ENCODE measurements at places on chromosomes 7 and 10. TPM values are rescaled to one million over a fixed set of nuclear protein-coding genes. Genes with fewer than 3 reads are reported as not detected.

MMD2 gene
- total RNA-seq = not detected

SCRN1 gene
- 5.1 TPM for total RNA-seq

LANCL2 gene
- 8.9 TPM for total RNA-seq

ASAH2 gene
- total RNA-seq = 0.21 TPM

MYO1G gene
- 180 TPM for total RNA-seq

NUTM2B gene
- total RNA-seq = 0.63 TPM

ARHGEF5 gene
- total RNA-seq = 5.1 TPM

SYNPO2L gene
- 0.10 TPM for total RNA-seq

PIK3CG gene
- 81.3 TPM for total RNA-seq

LEP gene
- total RNA-seq = not detected

CHST3 gene
- under 0.01 TPM for total RNA-seq

CYP2E1 gene
- total RNA-seq = 0.42 TPM

FEZF1 gene
- total RNA-seq = not detected

ACHE gene
- 0.21 TPM for total RNA-seq

FAM221A gene
- total RNA-seq = 4.4 TPM

SOSTDC1 gene
- total RNA-seq = not detected
